ENCODE measurements at places on chromosomes 2 and 18.
A peak's percentile ranks its signal among the peaks of the same experiment; 100 is the strongest.

GRCh38 chr2:176447616-176448015 lies 178.4 kb downstream of the MTX2 start:
- no peak for DNase-seq

DNA sequence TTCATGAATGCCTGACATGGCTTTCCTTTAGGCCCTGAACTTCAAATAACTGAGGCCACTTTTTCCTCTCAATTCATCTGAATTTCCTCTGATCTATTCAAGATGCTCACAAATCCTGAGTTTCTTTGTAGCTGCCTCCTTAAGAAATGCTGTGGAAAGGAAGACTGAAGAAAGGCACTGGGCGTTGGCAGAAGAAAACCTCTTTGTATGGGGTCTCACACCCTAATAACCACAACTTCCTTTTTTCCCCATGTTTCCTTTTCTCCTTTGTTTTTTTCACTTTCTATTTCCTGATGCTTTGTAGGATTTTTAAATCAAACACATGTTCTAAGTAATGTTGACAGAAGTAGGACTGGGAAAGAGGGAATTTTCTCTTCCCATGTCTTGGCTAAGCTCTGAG lies 447.4 kb downstream of the CMPK2 start:
- DNase-seq, result no peak

DNA sequence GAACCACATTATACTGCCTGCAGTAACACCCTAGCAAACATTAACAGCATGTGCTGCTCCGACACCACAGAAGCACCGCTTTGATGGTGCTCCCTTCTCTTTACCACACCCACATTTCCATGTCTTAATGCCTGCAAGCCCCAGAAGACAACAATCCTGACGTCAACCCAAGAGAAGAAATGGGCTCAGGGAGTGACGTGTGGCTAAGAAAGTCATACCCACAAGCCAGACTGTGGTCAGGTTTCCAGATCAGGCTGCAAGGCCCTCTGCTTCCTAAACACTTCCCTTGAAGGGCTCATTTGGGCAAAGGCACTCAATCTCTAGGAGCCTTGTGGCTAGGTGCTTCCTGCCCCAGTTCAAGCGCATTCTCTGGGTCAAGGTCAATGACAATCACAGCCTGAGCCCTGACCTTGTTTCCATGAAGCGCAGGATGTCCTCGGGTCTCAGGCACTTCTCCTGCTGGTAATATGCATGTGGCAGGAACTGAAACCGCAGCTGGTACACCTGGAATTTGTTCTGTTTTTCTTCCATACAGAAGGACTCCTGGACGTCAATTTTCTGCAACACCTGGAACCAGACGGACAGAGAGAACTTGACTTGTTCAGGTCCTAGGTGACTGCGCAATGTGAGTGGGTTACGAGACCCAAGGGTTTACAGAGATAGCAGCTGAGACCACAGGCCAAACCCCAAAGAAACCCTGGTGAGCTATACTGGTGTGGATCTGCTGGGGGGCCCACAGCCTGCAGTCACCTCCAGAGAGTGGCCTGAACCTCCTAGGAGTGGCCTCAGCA lies 67.2 kb downstream of the POLR1A start:
- DNase-seq, result peak; percentile 46

DNA sequence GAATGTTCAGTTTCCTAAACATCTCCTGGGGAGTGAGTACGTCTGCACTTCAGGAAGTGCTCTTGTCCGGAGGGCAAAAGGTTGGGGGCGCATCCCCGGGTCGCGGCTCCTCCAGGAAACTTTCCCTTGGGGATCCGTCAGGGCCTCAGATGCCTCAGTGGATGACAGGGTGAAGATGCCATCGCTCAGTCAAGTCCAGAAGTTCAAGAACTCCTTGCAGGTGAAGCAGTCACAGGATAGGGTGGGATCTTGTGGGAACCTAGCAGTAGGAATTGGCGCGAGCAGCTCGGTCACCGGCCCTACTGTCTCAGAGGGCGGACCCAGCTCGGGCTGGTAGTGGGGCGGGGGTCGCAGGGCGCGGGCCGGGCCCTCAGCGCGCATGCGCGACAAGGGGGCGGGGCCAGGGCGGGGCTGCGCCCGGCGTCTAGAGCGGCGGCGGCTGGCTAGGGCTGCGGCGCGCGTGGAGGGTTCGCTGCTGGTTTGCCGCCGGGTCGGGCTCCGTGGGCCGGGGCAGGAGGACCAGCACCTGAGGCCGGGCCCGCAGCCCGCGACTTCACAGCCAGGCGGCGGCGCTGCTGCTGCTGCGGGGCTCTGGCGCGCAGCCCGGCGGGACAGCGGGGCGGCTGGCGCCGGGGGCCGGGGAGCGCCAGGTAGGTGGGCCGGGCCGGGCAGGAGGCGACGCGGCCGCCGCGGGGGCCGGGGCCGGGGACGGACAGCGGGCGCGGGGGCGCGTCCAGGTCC lies at the start of gene INPP4A:
TSS of gene INPP4A (plus strand) at position 423 of the 741 bp plus-strand sequence. CDS start 75,191 bp downstream, outside the sequence.
- peak; percentile 57 for DNase-seq

DNA sequence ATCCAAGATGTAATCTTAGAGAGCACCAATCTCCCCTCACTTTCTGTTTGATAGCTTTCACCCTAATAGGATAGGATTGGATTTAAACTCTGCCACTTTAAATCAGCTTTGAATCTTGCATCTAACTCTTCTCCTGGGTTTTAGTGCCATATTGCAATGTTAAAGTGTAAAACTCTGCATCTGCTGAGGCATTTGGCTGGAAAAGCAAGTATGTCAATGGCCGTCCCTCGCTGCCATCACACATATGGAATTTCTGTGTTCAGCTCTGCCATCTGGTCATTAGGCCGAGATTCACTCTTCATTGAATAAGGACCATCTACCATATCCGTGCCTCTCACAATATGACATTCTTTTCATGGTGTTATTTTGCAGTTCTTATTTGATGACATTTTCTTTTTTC lies 728.1 kb upstream of the PIK3C3 start:
- no peak for DNase-seq

DNA sequence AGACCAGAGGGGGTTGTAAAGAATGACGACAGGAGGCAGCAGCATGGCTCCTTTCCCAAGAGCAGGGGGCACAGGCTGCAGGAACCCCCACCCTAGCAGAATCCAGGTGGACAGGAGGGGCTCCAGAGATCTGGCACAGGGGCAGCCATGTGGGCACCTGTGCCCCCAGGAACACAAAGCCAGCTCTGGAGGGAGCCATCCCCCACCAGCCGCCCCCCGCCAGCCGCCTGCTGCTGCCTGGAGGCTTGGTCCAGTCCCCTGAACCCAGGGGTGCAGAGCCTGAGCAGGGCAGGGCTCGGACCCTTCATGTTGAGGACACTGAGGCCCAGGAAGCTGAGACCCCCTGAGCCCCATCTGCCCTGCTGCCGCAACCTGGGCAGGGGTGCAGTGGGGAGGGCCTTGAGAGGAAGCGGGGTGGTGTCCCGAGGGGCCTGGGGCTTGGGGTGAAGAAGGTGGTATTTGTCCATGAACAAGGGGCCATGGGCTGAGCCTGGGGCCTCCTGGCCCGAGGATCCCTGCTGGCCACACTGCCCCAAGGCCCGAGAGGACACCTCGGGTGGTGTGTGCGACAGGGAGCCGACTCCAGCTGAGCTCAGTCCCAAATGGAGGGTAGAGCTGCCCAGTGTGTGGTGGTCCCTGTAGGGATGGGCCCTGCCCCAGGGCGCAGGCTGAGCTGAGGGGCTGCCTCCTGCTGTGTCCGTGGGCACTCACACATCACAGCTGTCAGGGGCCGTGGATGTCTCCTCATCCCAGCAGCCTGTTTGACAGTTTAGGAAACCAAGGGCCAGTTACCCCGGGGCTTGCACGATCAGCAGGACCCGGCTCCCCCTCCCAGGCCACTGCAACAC lies 39.8 kb upstream of the SNED1 start:
- no peak for DNase-seq

DNA sequence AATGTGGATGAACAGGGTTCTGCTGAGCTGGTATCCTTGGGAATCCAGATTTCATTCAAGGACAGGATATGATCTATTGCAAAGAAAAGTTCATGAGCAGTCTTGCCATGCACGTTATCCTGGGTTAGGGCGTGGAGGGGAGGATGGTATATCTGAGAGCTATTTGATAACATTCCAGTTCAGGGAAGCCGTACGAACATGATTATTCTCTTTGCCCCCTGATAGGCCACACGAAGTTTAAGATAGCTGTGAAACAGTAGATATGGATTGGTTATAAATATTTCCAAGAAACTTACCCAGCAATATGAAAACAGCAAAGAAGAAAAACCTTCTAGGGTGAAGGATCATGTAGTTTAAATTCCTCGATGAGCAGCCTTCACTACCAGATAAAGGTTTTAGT lies 171.9 kb downstream of the LTBP1 start:
- no peak for DNase-seq
